ENCODE measurements at places on chromosomes 3 and 15.

DNA sequence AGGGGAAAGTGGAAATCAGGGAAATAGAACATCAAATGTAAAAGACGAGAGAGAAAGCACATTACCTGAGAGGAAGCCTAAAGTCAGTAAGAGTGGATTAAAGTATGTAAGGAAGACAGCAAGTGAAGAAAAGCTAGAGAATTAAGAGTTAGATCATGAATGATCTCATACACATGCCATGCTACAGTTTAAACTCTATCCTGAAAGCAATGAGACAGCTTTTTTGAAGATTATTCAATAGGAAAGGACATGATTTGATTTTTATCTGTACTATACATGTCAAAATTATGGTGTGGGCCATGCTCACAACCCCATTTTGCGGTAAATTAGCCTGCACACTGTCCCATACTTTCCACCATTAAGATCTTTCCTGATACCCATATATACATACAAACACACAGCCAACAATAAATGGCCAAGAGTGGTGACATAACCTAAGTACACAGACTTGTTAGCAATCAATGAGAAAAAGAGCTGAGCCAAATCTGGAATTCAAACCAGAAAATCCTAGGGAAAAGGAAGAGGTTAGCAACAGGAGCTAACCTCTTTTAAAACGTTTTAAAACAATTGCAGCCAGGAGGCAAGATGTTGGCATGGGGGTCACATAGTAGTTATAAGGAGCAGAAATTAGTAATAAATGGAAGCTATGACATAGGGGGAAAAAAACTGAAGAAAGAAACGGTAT lies 4.5 kb downstream of the MYO9A start:
- DNase-seq = no peak

- no peak for DNase-seq
Observed at GRCh38 chr3:69087030-69087791, 2.5 kb downstream of the ARL6IP5 start.

GRCh38 chr3:123353227-123353849 lies 95.6 kb downstream of the ADCY5 start:
- DNase-seq = no peak

DNA sequence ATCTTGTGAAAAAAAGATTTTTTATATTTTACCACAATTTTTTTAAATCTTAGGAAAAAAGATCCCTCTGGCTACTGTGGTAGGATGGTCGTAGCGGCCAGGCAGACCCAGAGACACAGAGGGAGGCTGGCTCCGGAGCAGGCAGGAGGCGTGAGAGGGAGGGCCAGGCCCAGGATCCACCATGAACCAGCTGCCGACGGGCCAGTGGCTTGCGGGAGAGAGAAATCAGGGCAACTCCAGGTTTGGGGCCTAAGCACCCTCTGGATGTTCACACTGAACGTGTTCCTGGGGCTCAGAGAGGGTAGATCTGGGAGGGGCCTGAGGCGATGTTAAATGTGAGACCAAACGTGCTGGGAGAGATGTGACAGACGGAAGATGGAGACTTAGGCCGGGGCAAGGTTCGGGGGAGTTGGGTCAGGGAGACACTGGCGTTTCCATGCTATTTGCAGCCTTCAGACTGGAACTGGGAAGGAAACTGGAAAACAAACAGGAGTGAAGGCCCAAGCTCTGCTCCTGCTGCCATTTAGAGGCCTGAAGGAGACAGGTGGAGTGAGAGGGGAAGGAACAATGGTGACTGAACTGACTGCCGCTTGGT lies 1.6 kb upstream of the VILL start:
- no peak for DNase-seq

- DNase-seq = no peak
Observed at GRCh38 chr15:92914768-92915221, 14.7 kb downstream of the CHD2 start.

- no peak for DNase-seq
Observed at GRCh38 chr3:186640929-186641328, 730 bp downstream of the FETUB start.

- DNase-seq = no peak
Observed at GRCh38 chr3:197135212-197135611, 105.6 kb upstream of the MELTF start.

- DNase-seq = no peak
Observed at GRCh38 chr3:143242101-143242500, 122.5 kb downstream of the CHST2 start.

DNA sequence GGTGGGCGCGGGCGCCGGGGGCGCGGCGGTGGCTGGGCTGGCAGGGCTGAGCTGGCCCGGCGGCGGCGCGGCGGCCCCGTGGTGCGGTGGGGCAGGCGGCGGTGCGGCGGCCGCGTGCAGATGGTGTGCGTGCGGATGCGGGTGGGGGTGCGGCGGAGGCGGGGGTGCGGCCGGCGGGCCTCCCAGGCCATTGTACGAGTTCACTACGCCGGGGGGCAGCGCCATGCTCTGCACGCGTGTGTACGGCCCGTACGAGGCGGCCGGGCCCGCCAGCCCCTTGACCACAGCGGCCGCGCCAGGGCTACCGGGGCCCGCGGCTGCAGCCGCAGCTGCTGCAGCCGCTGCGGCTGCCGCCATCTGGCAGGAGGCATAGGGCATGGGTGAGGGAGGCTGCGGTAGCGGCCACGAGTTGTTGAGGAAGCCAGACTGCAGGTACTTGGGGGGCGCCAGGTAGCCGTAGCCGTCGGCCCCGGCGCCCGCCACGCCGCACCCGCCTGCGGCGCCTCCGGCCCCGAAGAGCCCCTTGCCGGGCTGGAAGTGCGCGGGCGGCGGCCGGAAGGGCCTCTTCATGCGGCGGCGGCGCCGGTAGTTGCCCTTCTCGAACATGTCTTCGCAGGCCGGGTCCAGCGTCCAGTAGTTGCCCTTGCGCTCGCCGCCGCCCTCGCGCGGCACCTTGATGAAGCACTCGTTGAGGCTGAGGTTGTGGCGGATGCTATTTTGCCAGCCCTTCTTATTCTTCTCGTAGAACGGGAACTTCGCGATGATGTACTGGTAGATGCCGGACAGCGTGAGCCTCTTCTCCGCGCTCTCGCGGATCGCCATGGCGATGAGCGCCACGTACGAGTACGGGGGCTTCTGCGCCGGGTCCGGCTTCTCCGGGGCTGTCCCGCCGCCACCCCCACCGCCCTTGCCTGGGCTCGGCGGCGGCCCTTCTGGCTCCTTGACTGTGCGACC lies 951 bp downstream of the FOXL2 start:
- DNase-seq = no peak

GRCh38 chr3:37163262-37164015 lies 10.9 kb downstream of the LRRFIP2 start:
- DNase-seq = no peak

- DNase-seq = no peak
Observed at GRCh38 chr3:133945381-133946095, 49.9 kb upstream of the RAB6B start.

DNA sequence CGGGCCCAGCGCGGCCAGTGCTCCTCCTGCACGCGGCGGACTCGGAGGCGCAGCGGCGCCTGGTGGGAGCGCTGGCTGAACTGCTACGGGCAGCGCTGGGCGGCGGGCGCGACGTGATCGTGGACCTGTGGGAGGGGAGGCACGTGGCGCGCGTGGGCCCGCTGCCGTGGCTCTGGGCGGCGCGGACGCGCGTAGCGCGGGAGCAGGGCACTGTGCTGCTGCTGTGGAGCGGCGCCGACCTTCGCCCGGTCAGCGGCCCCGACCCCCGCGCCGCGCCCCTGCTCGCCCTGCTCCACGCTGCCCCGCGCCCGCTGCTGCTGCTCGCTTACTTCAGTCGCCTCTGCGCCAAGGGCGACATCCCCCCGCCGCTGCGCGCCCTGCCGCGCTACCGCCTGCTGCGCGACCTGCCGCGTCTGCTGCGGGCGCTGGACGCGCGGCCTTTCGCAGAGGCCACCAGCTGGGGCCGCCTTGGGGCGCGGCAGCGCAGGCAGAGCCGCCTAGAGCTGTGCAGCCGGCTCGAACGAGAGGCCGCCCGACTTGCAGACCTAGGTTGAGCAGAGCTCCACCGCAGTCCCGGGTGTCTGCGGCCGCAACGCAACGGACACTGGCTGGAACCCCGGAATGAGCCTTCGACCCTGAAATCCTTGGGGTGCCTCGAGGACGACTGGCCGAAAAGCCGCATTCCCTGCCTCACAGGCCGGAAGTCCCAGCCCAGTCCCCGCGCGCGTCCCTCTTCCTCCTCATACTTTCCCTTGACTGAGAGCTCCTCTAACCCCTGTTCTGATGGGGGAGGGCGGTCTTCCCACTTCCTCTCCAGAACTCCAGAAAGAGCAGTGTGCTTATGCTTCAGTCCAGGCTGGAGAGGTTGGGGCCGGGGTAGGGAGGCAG lies 1.4 kb upstream of the IL17RC start:
- peak; percentile 12 for DNase-seq

DNA sequence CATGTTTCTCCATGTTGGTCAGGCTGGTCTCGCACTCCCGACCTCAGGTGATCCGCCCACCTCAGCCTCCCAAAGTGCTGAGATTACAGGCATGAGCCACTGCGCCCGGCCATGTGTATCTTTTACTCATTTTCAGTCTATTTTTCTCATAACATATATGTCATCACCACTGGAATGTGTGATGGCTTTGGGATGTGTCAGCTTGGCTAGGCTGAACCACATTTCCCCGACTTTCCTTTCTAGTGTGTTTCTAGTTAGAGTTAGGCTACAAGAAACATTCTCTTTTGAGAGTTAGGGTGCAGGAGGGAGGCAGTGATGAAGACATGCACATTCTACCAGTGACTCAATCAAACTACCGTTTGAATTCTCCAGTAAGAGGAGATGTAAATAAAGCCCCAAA lies 444.9 kb upstream of the THBS1 start:
- no peak for DNase-seq

DNA sequence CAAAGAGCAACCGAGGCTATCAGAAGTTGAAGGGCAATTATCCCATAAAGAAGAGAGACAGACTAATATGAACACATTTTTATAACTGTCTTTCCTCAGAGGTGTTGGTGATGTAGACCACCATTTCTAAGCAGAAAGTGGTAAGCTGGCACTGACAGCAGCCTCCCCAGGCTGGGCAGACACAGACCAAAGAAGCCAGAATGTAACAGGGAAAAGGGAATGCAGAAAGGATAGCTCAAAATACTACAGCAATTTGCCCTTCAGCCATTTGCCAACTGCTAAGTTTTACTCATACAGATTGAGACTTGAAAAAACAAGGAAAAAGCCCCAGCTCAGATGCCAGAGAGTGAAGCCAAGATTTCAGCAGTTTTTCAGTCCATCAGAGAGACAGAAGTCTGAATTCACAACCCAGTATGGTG lies 73.5 kb upstream of the ABI3BP start:
- no peak for DNase-seq

DNA sequence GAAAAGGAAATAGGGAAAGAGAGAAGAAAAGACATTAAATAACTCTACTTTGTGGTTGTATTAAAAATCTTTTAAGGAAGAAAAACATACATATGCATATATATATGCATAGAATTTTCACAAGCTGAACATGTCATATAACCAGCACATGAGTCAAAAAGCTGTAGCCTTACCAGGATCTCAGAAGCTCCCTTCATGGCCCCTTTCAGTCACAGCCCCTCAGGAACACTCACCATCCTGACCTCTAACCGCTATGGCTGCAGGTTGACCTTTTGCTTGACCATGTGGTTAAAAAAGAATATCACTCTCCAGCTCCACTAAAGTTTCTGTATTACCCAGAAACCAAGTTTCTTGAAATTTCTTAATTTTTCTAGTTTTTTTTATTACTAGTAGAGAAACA lies 103.4 kb downstream of the CHST2 start:
- no peak for DNase-seq
